ENCODE measurements at places on chromosomes 3 and 15. TPM values are rescaled to one million over a fixed set of nuclear protein-coding genes. Genes with fewer than 3 reads are reported as not detected.
A peak's percentile ranks its signal among the peaks of the same experiment; 100 is the strongest.

GRCh38 chr3:168081856-168082255, 13.9 kb downstream of the GOLIM4 start:
- DNase-seq = no peak

DNA sequence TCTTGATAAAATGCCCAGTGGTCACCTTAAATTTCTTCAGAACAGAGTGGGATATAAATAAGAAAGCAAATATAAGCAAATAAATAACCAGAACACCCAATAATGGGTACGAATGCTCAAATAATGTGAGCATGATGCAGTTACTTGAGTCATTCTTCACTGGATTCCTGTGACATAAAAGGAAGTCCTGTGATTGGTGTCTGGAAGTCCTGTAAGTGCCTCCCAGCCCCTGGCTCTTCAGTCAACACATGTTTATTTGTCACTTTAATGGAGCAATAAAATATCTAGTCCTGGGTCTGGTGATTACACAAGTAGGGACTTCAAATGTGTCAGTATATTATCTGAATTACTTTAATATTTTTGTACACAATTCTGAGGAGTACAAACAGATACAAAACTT, 30.4 kb downstream of the TMEM212 start:
- DNase-seq = no peak

GRCh38 chr3:45215466-45215865, 10.6 kb downstream of the TMEM158 start:
- no peak for DNase-seq

DNA sequence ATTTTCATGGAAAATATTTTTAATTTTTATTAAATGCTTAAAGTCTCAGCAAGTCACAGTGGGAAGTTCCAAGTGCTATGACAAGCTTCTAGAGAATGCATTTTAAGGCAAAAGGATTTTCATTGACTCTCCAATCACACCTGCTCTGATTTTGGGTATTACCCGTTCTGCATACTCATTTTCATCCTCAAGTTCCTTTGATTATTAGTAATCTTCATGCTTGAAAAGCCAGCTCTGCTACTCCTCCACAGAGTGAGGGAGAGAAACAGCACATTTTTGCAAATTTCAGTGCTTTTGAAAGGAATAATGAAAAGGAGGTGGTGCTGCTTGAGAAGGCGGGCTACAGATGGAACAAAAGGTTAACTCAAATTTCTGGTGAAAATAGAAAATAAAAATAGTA, 450.7 kb downstream of the NSUN3 start:
- DNase-seq = no peak

DNA sequence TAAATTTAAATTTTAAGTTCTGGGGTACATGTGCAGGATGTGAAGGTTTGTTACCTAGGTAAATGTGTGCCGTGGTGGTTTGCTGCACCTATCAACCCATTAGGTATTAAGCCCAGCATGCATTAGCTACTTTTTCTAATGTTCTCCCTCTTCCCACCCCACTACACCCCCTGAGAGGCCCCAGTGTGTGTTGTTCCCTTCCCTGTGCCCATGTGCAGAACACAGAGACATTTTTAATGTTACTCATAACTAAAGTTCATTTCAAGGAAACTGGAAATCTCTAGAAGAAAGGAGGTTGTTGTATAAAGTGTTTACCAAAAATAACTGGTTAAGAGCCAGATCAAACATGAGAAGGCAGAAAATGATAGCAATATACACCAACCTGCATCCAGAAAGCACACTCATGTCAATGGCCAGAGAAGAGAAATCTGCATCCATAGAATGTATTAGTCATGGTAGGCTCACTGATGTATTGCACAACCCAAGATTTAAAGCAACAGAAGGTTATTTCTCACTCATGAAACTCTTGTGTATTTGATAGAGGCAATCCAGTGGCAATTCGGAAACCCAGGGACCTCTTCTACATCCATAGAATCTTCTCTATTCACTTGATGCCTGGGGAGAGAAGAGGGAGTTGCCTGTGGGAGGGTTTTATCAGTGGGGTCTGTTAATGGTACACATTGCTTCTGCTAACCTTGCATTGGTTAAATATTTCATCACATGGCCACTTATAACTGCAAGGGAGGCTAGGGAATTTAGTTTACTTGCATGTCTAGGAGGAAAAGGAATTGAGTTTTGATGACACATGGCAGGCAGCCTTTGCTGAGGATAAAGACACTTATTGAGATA, 321.9 kb upstream of the RASGRP1 start:
- DNase-seq = no peak

GRCh38 chr3:77780278-77780996, 740.5 kb downstream of the ROBO2 start:
- no peak for DNase-seq

GRCh38 chr3:65625305-65625704, 413.4 kb downstream of the MAGI1 start:
- no peak for DNase-seq

DNA sequence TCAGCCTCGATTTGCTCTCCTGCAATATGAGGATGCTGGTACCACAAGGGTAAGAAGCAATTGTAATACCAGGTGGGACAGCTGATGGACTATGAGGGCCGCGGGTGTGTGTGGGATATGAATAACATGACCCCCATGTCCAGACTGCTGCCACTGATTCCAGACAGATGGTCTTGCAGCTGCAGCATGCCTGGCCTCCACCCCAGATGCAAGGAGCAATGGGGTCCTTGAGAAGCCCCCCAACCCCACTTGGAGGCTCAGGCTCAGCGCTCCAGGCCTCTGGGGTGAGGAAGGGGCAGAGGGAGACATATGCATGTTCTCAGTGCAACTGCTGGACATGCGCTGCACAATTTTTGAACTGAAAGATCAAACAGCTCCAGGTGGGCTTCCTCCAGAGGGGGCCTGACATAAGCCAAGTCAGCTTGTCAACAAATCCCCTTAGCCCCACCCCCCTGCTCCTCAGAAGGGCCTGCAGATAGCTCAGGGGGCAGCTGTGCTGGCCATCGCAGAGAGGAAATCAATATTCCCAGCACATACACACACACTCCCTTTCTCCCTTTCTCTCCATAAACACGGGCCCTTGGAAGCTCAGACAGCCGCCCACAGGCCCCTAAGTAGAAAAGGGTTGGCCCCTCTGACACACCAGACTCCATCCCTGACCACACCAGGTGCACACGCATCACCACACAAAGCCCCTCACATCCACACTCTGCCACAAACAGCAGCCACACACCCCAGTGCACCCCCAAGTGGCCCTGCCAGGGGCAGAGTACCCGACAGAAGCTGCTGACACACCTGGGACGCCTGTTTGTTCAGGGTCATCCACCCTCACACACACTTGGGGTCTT, 107.0 kb downstream of the IQSEC1 start:
- no peak for DNase-seq

GRCh38 chr15:67906382-67906781, 66.5 kb upstream of the RNU6-1 start:
- no peak for DNase-seq

DNA sequence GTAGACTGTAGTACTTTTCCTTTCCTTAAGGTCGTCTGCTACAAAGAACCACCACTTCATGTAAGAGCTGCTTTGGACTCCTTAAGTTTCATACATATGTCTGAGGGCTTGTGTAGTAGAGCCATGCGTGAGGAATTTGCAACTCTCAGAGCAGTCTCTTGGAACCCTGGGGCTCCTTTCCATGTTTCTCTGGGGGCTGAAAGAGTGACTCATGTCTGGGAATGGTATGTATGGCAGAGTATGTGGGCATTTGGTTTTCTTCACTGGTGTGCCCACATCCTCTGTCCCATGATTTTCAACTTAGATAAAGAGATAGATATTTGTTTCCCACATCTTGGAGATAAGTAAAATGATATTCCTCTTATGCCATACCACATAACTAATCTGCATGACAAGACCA, 20.6 kb upstream of the RBM5 start:
- DNase-seq = peak; percentile 31

DNA sequence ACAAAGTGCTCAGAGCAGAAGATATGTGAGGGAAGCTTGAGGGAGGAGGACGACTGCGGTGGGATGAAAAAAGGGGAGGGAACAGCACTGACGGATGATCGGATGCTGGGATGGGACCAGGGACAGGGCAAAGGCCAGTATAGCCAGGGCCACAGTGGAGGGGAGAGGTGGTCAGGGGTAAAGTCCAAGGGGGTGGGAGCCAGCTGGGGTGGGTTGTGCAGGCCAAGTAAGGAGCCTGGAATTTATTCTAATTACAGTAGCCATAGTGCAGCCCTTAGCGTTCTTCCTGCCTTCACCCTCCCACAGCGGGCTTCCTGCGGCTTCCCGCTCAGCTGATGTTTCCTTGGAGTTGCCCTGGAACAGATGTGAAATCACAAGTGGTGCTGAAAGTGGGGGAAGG, 7.6 kb upstream of the APEH start:
- no peak for DNase-seq

The ZNF860 gene
- total RNA-seq = 2.2 TPM

The CDAN1 gene
- 12.9 TPM for total RNA-seq

The MESP2 gene
- total RNA-seq = 0.29 TPM

The PLSCR4 gene
- total RNA-seq = 1.7 TPM

The P2RY1 gene
- total RNA-seq = 0.41 TPM

The EHD4 gene
- 33.7 TPM for total RNA-seq
